ENCODE measurements at places on chromosomes 2 and 18.
A peak's percentile ranks its signal among the peaks of the same experiment; 100 is the strongest.

DNA sequence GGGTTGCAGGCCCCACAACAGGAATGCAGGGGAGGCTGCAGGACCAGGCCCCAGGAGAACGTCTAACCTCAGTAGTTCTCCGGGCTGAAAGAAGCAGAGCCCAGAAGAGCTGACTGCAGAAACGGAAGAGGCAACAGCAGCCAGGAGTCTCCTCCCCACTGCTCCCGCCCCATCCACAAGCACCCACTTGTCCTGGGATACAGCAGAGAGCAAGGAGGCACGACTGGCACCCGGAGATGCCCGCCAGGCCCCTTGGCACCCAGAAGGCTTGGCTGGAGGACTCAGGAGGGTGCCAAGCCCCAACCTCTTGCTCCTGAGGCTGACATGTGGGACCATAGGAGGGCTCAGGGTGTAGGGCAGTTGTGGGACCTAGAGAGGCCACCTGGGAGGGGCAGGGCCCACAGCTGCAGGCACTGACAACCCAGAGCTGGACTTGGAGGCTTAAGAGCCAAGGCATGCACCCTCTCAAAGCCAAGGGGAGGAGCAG, 29.0 kb upstream of the TNS1 start:
- no peak for DNase-seq

DNA sequence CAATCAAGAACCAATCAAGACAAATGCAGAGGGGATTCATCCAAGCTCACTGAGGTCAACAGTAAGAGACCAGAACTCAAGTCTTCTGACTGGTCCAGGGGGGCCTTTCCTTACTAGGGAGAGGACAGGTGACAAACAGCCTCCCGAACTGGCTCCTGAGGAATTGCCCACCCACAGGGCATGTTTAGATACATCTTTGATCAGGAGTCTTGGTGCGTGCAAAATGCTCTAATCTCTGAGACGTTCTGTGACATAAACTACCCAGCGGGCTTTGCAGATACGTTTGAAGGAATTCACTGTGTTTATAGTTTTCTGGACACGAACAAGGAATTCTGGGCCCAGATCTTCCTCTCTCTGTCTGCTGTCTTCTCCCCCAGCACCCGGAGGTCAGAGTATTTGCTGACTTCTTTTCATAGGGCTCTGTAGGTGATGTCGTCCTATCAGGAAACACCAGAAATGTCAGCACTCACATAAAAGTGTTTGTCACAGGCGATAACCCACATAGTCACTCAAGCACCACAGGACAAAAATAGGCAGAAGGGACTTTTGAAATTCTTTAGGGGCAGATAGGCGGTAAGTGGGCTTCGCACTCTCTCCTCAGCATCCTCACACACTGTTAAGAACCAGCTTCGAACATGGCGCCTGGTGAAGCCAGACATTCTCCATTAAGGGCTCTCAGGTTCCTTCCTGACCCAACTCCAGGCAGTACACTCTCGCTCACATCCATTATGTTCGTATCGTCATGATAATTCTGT, 349.0 kb downstream of the CYRIA start:
- DNase-seq = no peak

DNA sequence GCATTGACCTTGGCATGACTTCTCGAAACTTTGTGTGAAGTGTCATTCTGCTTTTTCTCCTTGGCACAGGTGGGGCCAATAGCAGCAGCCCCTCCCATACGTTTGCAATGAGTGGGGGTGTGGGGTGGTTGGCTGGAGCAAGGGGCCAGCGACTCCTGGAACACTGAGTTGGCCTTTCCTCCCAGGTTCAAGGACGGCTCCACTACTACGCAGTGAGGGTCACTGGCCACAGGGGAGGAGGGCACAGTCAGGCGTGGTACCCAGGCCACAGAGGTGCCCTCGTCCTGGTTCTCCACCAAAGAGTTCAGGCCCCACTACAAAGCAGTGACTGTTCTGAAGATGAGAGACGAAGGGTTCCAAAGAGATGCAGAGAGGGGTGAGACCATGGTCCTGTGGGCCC, 70.6 kb upstream of the OTOS start:
- DNase-seq = no peak

- DNase-seq = no peak
Observed at GRCh38 chr18:50138181-50139064, 56.5 kb downstream of the MYO5B start.

GRCh38 chr2:206154197-206154596, 5.0 kb downstream of the NDUFS1 start:
- peak; percentile 59 for DNase-seq

DNA sequence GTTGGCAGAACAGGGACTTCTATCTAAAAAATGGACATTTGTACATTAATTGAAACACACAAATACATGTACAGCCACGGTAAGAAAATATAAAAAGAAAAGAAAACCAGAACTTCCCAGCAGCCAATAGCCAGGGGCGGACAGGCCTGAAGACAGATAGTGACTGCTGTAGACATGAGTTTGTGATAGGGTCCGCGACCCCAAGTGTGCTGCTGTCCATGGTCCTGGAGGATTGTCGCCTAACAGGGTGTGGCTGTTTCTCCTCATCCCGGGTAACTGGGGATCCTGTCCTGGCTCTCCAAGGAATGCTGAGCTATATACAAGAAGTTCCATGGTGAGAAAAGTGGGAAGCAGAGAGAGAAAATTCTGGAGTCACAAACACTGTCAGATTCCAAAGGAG, 266.5 kb upstream of the SALL3 start:
- no peak for DNase-seq

GRCh38 chr2:234436482-234436837, 60.4 kb downstream of the ARL4C start:
- DNase-seq = no peak

- DNase-seq = no peak
Observed at GRCh38 chr2:63654959-63655358, 66.2 kb downstream of the MDH1 start.

GRCh38 chr2:201915446-201915845, 109.1 kb downstream of the CDK15 start:
- DNase-seq = no peak

GRCh38 chr18:9321017-9321452, 13.5 kb upstream of the TWSG1 start:
- DNase-seq = no peak

DNA sequence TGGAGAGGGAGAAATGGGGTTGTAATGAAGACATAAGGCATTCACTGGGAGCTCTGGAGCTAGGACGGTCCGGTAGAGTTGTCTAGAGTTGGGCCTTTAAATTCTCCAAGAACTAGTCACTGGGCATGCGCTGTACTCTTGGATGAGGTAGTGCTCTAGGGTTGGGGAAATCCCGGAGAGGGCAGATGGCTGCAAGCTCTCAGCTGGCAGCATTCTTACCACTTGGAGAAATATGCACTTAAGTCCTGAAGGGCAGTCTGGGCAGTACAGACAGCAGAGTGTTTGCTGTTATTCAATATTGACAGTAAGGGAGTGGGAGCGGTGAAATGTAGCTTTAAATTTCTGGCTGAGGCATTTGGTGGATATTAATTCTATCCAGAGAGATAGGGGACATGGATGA, 214.6 kb downstream of the RDH14 start:
- DNase-seq = no peak

DNA sequence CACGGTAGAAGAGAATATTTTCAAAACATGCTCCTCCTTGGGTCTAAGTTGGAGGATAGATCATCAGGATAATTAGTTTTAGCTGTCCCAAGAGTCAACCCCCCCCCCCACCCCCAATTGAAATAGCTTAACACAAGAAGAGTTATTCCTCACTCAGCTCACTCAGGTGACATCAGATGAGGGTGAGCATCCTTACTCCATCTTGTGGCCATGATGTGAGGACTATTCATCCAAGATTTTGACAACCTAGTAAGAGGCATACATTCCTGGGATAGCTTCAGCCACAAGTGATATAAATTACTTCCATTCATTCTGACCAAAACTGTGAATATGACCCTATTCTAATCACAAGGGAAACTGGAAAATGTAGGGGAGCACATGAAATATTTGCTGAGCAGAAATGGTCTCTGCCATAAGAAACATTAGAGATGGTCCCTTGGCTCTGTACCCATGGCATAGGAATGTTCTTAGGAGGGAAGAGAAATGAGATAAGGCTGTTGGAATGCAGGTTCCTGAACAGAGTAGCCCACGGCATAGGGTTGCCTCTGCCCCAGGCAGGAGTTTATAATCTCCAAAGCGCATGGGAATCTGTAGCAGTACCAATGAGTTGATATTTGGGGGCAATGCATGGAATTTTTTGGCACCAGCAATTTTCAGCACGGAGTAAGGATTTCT, 257.2 kb downstream of the CYRIA start:
- no peak for DNase-seq

- DNase-seq = no peak
Observed at GRCh38 chr18:57923611-57924010, 120.4 kb upstream of the NEDD4L start.

GRCh38 chr2:11016735-11017388, 105.1 kb downstream of the KCNF1 start:
- no peak for DNase-seq
